ENCODE measurements at places on chromosomes 7 and 10. TPM values are rescaled to one million over a fixed set of nuclear protein-coding genes. Genes with fewer than 3 reads are reported as not detected.
A peak's percentile ranks its signal among the peaks of the same experiment; 100 is the strongest.

Gene PVRIG
- 0.21 TPM for total RNA-seq

DNA sequence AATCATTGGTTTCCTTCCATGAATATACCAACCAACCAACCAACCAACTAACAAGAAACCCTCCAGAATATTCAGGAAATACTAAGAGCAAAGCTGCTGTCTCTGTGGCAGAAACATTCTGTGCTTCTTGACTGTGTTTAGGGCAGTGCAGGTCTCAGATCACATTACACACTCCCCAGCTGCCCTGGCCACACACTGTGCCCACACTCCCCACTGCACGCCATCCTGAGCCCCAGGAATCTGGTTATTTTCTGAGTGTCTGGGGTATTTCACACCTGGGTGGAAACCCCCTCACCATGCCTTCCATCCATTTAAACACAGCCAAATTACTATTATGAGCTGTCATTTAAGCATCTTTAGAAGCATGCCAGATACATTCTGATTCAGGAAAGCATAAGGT lies 183.7 kb upstream of the ANK3 start:
- H3K27me3 ChIP-seq, result no peaks in the 10 kb centered on the region
- H3K4me3 ChIP-seq, result no peak overlapping the region
- H3K4me1 ChIP-seq, result no peaks in the 10 kb centered on the region
- H3K36me3 ChIP-seq, result no peaks in the 10 kb centered on the region

- no peaks in the 10 kb centered on the region for H3K36me3 ChIP-seq
- H3K27me3 ChIP-seq, result no peaks in the 10 kb centered on the region
- peak overlapping the region; percentile 91 for H3K27ac ChIP-seq
- peaks cover 15% of the 10 kb centered on the region for H3K4me1 ChIP-seq
Observed at GRCh38 chr10:97683556-97684367, 3.3 kb downstream of the AVPI1 start.

Gene EBF3
- total RNA-seq, result 9.9 TPM

DNA sequence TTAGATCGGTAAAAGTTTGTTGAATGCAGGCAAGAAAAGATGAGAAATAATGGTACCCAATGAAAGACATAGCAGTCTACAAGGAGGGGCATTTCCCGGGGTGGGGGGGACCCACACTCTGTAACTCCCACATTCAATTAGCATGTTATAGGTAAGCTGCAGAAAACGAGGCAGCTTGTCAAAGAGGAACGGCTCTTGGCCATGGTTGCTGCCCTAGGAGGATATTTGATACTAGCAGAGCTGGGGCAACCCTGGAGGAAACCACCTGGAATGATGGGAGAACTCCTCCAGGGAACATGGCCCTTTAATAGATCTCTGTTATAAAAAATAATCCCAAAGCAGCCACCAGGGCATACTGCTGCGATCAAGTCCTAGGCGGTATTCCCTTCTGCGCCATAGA lies 98.5 kb downstream of the EGFR start:
- no peaks in the 10 kb centered on the region for H3K27me3 ChIP-seq
- DNase-seq, result no peak
- no peaks in the 10 kb centered on the region for H3K36me3 ChIP-seq
- no peaks in the 10 kb centered on the region for H3K4me1 ChIP-seq

Measured in uterus (tissue), 4 donors.